ENCODE measurements at places on chromosomes 3 and 15.

GRCh38 chr15:85748176-85748575 lies 46.5 kb downstream of the KLHL25 start:
- no peak for DNase-seq

DNA sequence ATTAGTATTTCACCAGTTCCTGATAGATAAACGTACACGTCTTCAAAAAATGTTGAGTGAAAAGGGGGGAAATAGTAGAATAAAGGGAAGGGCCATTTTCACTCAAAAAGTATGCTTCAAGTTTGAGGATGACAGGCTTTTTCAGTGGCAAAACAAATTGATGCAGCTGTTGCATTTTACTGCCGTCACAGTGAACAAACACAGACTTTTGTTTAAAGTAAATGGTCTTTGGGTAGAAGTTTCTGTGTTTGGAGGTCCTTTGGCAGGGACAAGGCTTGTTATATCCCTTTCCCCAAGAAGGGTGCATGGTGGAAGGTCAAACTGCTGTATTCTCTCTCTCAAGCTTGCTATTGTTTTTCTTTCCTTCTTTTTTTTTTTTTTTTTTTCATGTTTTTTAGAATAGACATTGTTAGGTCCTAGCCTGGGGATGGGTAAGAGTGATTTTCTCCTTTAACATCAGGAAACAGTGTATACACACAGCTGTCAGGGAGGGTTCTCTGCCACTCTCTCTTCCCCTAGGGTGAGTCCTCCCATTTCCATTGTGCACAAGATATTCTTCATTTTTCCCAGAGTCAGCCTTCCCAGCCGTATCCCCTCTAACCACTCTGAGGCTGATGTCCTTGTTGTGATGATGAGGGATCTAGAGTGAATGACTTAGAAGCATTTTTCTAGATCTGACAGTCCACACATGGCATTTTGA lies 6.6 kb upstream of the SUCNR1 start:
- no peak for DNase-seq

- DNase-seq, result no peak
These were observed 34.4 kb upstream of the MEIS2 start for GRCh38 chr15:37134699-37135131.

DNA sequence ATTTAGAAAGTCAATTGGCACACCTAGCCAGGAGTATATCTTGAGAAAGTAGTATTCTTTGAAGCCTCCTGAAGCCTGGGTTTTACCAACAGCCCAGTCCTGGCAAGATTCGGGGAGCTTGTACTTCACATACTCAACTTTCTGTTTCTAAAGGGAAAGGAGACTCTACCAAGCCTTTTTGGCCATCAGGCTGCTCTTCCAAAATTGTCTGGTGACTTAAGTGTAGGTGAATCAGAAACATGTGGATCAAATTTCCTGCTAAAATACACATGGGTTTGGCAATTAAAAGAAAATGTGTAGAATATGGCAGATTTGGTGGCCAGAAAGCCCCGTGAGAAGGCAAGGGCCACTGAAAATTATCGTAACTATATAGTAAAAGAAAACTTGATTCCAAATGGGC lies 15.9 kb upstream of the GREM1 start:
- DNase-seq, result no peak
